Left renal cortex interstitium (tissue), 4 donors: ENCODE measurements at places on chromosomes 5 and 9. TPM values are rescaled to one million over a fixed set of nuclear protein-coding genes. Genes with fewer than 3 reads are reported as not detected.

The SLC46A2 gene
- 0.10 TPM for polyA plus RNA-seq

The IRX2 gene
- polyA plus RNA-seq = 28.8 TPM

The LCN12 gene
- polyA plus RNA-seq = 18.5 TPM

DNA sequence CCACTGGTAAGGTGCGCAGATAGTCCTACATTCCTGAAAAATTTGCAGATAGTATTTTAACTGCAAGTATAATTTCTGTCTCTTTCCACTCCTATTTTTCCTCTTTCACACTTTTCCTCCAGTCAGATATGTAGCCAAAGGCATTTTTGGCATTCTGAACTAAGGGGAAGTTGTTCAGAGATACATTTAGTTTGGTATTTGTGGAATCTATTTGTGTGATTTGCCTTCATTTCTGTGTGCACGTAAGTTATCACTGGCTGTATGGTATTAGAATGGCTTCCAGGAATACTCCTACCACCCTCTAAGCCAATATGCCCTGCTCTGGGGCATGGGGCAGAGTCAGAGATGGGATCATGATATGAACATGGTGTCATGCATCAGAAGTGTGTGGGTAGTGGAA, 45.8 kb upstream of the GRAMD2B start:
- no peak for DNase-seq

The LCN10 gene
- polyA plus RNA-seq = 2.0 TPM

- no peak for DNase-seq
These were observed 3.7 kb upstream of the RNF44 start for GRCh38 chr5:176540956-176541337.

GRCh38 chr5:53739111-53739510, 178.7 kb downstream of the NDUFS4 start:
- no peak for DNase-seq
